Panc1 (cell line): ENCODE measurements at places on chromosomes 11 and 22. TPM values are rescaled to one million over a fixed set of nuclear protein-coding genes. Genes with fewer than 3 reads are reported as not detected.

Gene SHANK3
- 7.6 TPM for total RNA-seq

DNA sequence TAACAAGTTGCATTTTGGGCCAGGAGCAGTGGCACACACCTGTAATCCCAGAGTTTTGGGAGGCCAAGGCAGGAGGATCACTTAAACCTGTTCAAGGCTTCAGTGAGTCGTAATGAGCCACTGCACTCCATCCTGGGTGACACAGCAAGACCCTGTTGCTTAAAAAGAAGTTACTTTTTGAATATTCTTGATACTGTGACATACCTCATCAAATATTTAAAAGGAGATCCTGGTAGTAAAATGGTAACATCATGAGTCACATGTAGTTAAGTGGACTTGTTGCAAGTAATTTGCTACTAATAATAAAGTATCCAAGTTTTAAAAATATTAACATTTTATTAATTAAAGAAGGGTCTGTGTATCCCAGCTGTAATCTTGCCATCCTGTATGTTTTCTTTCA is 18.3 kb downstream of the HMGXB4 start:
- H3K36me3 ChIP-seq = peaks cover 3% of the 10 kb centered on the region
- no peak overlapping the region for H3K27ac ChIP-seq
- no peaks in the 10 kb centered on the region for H3K4me1 ChIP-seq
- H3K4me3 ChIP-seq = no peak overlapping the region
- no peak for DNase-seq
- no peaks in the 10 kb centered on the region for H3K27me3 ChIP-seq

DNA sequence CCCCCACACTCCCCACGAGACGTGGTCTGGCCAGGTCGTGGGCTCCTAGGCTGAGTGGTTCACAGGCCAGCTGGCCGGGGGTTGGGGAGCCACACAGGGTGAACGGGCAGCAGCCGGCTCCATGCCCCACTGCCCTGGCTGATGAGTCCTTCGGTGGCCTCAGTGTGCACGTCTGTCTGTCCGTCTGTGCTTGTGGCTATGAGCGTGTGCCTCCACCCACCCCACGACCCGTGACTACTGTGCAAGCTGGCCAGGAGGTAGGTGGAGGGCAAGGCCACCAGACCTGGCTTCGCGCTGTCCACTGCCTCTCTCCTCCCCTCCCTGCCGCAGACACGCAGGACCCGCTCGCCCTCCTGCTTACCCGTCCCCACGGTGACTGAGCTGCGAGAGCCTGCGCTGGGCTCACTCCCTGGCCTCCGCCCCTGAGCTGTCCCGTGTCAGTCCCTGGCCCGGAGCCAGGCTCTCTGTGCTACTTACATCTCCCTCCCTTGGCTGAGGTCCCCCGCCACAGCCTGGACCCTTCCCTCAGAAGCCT is 14.1 kb downstream of the CSDC2 start:
- H3K27me3 ChIP-seq = no peaks in the 10 kb centered on the region
- H3K4me1 ChIP-seq = no peaks in the 10 kb centered on the region; the same call in 1 of the 2 replicates
- DNase-seq = no peak

DNA sequence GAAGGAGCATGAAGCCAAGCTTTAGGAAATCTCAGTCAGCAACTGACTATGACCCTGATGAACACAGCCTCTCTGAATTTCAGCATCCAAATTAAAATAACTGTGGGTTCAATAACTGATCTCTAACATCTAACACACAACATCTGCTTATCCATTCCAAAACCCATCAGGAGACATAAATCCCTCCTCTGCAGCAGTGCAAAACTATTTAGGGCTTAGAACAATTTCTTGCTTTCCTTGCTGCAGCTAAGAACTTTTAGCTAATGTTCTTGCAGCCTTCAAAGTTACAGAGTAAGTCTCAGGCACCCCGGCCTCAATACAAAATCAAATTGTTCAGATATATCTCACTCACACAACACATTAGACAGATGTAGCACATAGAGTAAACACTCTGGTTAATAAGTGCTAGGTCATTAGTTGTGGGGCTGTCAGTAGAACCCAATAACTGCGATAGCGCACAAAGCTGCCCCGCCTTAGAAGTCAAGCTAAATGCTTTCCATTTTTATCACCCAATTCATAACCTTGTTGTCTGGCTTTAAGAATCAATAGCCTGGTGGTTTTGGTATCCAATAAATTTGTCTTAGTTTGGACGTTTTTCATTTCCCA is 139.6 kb downstream of the LARGE1 start:
- no peak overlapping the region for H3K27ac ChIP-seq
- no peaks in the 10 kb centered on the region for H3K4me1 ChIP-seq
- H3K27me3 ChIP-seq = no peaks in the 10 kb centered on the region
- no peaks in the 10 kb centered on the region for H3K36me3 ChIP-seq

Gene ZNRF3
- total RNA-seq = 7.3 TPM

GRCh38 chr11:46278387-46279125 is 1.1 kb downstream of the CREB3L1 start:
- H3K4me1 ChIP-seq = peaks cover 33% of the 10 kb centered on the region
- H3K27ac ChIP-seq = peak overlapping the region; percentile 49
- H3K27me3 ChIP-seq = no peaks in the 10 kb centered on the region; the same call in 1 of the 2 replicates
- DNase-seq = no peak
- no peaks in the 10 kb centered on the region for H3K36me3 ChIP-seq

DNA sequence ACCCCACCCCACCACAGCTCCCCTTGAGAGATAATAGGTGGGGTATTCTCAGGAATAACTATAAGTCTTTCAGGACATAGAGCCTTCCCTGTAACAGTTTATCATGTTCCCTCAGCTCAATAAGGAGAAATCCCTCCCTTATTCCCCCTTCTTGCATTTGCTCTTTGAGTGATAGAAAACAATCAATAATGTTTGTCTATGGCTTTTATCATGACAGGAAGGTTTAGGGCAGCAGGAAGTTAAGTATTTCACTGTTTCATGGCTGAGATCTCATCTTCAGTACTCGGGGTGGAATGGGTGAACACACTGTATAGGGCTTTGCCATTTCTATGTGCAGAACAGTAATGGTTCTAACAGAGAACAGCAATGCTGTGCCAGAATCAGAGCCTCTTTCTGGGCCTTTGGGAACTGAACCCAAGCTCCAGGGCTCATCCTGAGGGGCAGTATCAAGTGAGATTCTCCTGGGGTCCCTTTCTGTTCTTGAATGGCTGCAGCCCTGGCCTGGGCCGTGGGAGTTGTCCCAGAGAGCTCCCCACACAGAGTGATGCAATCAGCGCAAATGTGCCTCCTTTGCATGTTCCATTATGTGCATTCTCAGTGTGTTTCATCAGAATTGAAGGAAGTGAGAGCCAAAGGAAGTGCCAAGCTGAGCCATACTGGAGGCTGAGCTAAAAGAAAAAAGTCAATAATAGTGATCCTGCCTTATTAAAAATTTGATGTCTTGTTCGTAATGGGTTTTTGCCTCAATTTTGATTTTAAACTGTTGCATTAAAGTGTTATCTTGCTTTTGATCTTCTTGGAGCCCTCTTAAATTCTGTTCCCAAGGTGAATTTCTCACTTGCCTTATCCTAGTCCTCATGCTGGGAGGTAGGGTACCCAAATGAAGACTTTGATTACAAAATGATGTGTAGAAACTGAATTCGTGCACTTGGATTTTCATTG is 2.9 kb upstream of the CYP2R1 start:
- H3K27ac ChIP-seq = peak overlapping the region; percentile 35; the same call in 1 of the 2 replicates
- H3K27me3 ChIP-seq = no peaks in the 10 kb centered on the region

GRCh38 chr11:91810871-91811270 is 413.7 kb upstream of the FAT3 start:
- H3K27me3 ChIP-seq = no peaks in the 10 kb centered on the region
- no peak overlapping the region for H3K27ac ChIP-seq
- H3K4me3 ChIP-seq = no peak overlapping the region
- H3K36me3 ChIP-seq = no peaks in the 10 kb centered on the region

- H3K36me3 ChIP-seq = no peaks in the 10 kb centered on the region
- no peak for DNase-seq
- no peak overlapping the region for H3K4me3 ChIP-seq
- no peak overlapping the region for H3K27ac ChIP-seq
These were observed 246.6 kb downstream of the INSC start for GRCh38 chr11:15361316-15361715.

Gene HTR3A
- 0.21 TPM for total RNA-seq

DNA sequence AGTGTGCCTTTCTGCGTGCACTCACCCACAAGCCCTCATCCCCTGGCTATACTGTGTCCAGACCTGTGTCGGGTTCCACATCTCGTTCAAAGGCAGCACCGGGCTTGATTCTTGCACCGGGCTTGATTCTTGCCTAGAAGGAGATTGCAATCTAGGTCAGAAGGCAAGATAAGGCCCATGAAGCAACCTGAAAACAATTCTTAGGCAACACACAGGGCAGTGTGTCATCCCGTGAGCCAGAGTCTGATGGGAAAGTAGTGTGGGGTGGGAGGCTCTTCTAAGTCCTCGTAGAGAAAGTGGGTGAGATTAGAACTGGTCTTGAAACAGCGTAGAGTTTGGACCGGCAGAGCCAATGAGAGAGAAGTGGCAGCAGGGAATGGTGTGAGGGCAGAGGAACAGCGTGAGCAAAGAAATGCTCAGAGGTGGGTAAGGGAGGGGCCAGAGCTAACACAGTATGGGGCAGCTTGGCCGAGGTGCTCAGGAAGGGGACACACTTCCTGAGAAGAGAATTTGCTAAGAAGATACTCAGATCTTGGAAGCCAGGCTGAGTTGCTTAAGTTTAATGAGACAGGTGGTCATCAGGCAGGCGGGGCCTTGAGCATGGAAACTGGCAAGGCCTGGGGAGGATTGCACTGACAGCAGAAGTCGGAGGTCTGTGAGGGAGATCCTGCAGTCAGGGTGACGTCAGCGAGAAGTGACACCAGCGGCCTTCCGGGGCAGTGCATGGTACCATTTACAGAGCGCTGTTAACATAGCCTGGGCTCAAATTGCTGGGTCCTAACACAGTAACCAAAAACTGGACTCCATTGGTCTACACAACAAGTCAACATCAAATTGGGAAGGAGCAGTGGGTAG is 40.7 kb upstream of the DKK3 start:
- H3K4me3 ChIP-seq = no peak overlapping the region
- DNase-seq = no peak
- peak overlapping the region; percentile 80 for H3K27ac ChIP-seq
- H3K4me1 ChIP-seq = peaks cover 38% of the 10 kb centered on the region

- no peak overlapping the region for H3K4me3 ChIP-seq
- DNase-seq = no peak
- H3K27ac ChIP-seq = no peak overlapping the region
- no peaks in the 10 kb centered on the region for H3K4me1 ChIP-seq
- H3K27me3 ChIP-seq = no peaks in the 10 kb centered on the region
- peaks cover 23% of the 10 kb centered on the region for H3K36me3 ChIP-seq
These were observed 20.5 kb downstream of the MRE11 start for GRCh38 chr11:94472916-94473799.

- no peak overlapping the region for H3K27ac ChIP-seq
- no peaks in the 10 kb centered on the region for H3K4me1 ChIP-seq
- no peaks in the 10 kb centered on the region for H3K36me3 ChIP-seq
- no peak overlapping the region for H3K4me3 ChIP-seq
- DNase-seq = no peak
- H3K27me3 ChIP-seq = no peaks in the 10 kb centered on the region
These were observed 23.4 kb downstream of the OVOL1 start for GRCh38 chr11:65810046-65810868.

- no peaks in the 10 kb centered on the region for H3K4me1 ChIP-seq
- no peaks in the 10 kb centered on the region for H3K27me3 ChIP-seq
- H3K36me3 ChIP-seq = no peaks in the 10 kb centered on the region
- H3K27ac ChIP-seq = no peak overlapping the region
- no peak for DNase-seq
These were observed 5.2 kb upstream of the SMTN start for GRCh38 chr22:31075961-31076360.

- no peak overlapping the region for H3K4me3 ChIP-seq
- H3K4me1 ChIP-seq = no peaks in the 10 kb centered on the region
- DNase-seq = no peak
- H3K27me3 ChIP-seq = peaks cover 15% of the 10 kb centered on the region
- no peak overlapping the region for H3K27ac ChIP-seq
These were observed 2.0 kb downstream of the CD3E start for GRCh38 chr11:118306556-118306955.

GRCh38 chr11:36469881-36470802 is 39.9 kb downstream of the TRAF6 start:
- H3K36me3 ChIP-seq = no peaks in the 10 kb centered on the region
- no peak overlapping the region for H3K4me3 ChIP-seq
- DNase-seq = no peak
- no peaks in the 10 kb centered on the region; the same call in 1 of the 2 replicates for H3K27me3 ChIP-seq

DNA sequence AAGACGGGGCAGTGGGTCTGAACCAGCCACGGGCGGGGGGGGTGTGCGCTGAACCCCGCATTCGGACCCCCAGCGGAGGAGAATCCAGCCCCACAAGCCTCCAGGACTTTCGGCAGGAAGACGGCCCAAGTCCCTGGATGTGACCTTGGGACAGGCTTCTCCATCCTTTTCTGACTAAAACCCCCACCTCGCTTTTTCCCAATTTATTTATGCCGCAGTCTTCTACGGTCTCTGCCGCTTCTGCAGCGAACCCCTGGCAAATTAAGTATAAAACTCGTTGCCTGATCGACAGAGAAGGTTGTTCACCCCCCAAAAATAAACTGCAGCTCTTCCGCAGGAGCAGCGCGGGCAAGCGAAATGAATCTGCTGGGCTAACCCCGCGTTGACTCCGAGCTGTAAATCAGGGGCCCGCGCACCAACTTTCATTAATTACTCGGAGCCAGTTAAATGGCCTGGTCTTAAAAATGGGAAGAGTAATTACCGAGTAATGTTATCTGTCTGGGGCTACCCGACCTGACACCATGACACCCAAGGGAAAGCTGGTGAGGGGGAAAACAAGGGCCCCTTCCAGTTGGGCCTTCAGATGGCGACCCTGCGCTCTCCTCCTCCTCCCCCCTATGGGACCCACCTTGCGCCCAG is 6.6 kb downstream of the WT1 start:
- no peak overlapping the region for H3K27ac ChIP-seq
- no peaks in the 10 kb centered on the region for H3K27me3 ChIP-seq
- no peak for DNase-seq
- H3K4me1 ChIP-seq = peaks cover 7% of the 10 kb centered on the region; the same call in 1 of the 2 replicates
- H3K4me3 ChIP-seq = no peak overlapping the region

DNA sequence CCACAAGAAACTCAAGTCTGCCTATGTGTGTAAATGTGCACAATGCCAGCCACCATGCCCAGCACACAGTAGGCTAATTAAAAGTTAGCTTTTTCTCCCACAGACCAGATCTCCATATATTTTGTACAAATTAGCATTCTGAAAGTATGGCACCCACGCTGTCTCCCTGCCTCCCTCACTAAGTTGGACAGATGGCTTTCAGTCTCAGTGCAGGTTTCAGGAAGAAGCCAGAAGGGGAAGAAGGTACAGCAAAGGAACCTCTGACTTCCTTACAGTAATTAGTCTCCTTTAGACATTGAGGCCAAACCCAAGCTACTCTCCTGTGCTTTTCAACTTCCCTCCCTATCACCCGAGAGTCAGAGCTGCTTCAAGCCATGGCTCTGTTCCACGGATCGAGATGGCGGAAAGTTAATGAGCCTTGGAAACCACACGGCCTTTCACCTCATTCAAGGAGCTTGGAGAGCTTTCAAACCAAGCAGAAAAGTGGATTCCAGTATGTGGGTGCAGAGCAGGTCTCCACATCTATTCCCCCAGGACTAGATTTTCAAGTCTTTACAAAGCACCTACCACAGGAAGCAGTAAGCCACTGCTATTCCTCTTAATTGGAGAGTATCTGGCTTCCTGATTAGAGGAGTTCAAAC is 221.1 kb upstream of the NARS2 start:
- no peaks in the 10 kb centered on the region for H3K27me3 ChIP-seq
- no peaks in the 10 kb centered on the region for H3K36me3 ChIP-seq
- no peak overlapping the region for H3K4me3 ChIP-seq
- DNase-seq = no peak
